ENCODE measurements at places on chromosomes 4 and X.

DNA sequence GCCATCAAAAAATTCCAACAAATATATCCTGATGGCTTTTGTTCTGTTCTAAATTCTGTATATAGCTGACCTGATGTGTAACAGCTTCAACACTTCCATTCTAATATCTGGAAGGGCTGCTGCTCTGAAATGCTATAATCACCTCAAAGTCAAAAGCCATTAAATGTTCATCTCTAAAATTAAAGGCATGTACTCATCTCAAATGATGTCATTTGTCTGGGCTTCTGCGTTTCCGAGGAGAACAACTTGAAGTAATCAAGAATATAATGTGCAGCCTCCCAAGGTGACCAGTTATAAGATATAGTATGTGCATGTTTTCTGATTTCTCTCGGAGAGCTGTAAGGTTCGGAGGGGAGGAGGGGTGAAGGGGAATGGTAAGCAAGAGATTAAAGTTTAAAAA lies 237.6 kb downstream of the SCFD2 start:
- no peak for DNase-seq

GRCh38 chrX:21975812-21976211 lies 35.3 kb downstream of the SMS start:
- peak; percentile 71 for DNase-seq

DNA sequence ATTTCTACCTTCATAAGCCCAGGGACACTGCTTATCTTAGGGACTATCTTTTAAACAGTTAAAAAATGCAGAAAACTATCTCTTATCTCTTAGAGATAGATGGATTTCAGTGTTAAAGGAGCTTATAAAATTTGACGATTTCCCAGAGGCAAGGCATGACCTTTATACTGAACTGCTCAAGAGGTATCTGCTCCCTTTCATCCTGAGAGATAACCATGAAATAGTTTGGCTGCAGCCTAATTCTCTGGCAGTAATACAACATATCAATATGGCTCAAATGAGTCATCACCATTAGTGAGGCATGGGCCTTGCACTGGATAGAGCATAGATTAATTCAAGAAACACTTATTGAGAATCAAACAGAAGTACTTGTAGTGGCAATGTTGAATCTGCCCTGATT lies 348.2 kb upstream of the GRIA3 start:
- DNase-seq: no peak

DNA sequence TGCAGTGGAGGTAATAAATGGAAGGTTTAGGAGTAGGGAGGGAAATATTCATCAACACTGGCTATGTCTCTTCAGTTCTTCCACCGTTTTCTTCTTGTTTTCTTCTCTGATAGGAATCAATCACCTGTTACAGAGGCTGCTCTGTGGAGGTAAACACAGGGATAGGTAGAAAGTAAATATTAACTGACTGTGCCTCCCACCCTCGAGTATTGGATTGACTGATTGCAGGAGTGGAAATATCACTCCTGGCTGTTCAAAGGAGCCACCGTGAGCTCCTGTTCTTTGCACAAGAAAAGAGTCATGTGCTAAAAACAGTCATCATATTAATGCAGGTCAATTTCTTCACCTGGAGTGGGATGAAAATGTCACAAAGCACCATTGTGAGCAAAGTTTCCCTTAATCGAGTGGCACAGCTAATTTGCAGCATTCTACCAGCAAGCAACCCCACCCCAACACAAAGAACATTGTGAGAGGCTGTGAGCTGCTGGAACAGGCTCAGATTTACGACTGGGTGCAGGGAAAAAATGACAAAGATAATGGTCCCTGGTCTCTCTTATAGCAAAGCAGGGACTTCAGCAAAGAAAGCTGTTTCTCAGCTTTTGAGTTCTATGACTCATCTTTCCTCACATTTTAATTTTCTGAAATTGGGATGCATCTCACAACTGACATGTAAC lies 113.7 kb upstream of the TSPAN5 start:
- no peak for DNase-seq

GRCh38 chr4:170849969-170850368 lies 760.2 kb upstream of the AADAT start:
- DNase-seq: no peak

- DNase-seq: peak; percentile 49
Observed at GRCh38 chrX:107766470-107767150, 9.0 kb downstream of the TSC22D3 start.

GRCh38 chrX:68498044-68498507 lies 775 bp upstream of the YIPF6 start:
- peak; percentile 53 for DNase-seq

DNA sequence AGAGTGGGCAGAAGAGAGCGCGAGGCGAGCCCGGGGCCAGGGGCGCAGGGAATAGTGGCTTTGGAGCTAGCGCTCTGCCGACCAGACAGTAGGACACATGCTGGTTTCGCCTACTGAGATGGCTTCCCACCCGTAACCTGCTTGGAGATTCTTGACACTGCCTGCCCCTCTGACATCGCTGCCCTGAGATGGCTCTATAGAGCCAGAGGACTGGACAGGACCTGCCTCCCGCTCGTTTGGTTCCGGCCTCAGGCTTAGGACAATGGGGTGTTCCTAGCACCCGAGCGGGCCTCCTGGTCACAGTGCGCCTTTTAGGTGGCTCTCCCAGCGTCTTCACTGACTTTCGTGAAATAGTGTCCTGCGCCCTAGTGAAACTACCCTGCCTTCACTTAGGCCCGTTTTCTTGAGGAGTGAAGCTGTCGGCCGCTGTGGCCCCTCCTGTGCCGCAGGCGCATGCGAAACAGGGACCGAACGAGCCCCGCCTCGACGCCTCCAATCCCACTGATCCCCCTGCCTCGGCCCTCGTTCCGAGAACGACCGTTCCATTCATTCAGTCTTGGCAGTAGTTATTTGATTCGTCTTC lies 608 bp downstream of the TAF1 start:
- peak; percentile 28 for DNase-seq

- no peak for DNase-seq
Observed at GRCh38 chr4:75071317-75071716, 138.4 kb downstream of the PARM1 start.

DNA sequence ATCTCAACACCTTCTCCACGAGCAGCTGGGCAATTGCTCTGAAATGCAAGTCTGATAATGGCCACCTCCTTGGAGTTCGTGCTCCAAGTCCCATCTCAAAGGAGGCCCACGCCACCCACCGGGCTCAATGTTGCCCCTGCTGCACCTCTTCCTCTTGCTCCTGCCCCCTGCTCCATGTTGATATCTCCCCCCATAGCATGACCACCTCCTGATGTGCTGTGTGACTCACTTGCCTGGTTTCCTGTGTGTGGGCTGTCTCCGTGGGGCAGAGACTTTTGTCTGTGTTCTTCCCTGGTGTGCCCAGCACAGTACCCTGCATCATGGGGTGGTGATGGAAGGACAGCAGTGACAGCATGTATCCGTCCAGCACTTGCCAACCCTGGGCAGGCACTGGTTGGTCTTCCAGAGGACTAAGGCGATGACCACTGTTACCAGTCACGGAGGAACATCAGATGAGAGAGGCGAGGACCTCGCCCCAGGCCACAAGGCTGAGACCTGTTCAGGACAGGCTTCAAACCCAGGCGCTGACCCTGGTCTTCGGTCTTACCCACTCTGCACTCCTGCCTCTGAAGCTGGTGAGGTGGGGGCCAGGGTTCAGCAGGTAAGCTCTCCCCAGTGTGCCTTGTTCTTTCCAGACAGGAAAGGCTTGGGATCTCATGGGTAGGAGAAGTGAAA lies 104.6 kb upstream of the LRPAP1 start:
- DNase-seq: no peak

GRCh38 chrX:8025705-8026104 lies 98.5 kb upstream of the PNPLA4 start:
- no peak for DNase-seq

DNA sequence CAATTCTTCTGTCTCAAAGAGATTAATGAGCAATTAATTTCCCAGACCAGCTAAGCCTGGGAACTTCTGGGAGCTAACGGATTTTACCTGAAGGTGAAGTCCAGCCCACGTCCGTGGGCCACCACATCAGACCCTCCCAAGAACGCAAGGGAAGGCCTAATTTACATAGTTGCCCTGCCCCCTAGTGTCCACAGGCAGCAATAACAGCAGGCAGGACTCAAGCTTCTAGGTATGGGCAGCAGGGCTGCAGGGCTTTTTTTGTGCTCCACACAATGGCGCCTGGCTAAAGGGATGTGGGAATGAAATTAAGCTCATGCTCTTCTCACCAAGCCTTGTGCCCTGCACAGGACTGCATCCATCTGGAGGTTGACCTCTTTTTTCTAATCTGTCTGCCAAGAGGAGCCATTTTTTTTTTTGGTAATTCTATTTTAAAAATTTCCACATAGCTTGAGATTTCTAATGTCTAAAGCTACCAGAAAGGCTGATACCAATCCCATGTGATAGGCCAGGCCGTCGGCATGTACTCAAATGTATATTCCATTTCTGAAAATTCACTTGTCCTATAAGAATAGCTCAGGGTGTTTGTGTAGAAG lies 111.9 kb upstream of the TMEM164 start:
- peak; percentile 50 for DNase-seq

DNA sequence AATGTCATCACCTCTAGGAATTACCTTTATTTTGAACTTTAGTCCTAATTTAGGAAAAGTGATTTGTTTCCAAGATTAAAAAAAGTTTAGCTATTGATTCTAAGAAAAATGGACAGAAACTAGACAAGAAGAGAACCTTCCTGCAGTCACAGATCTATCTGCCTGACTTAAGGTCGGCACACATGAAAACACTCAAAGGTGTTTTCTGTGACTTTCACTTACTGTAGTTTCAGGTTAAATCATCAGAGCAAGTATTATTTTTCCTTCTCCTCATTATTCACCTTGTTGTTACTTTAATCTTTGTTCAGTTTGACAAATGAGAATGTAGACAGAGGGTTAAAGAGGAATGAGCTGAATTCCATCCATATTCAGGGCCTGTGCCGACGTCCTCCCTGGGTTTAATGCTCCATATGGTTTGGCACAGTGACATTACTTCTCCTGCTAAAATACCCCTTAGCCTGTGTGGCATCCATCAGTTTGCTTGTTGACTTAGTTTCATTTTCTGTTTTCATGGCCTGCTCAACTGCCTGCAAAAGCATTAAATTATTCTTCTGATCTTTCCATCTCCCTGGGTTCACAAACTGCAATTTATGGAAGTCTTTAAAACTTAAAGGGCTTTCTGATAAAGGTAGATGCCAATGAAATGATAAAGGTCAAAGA lies 352.7 kb downstream of the NKX6-1 start:
- no peak for DNase-seq
